ENCODE measurements at places on chromosomes 5 and 9.

- no peak for DNase-seq
These were observed 153.1 kb downstream of the PCSK1 start for GRCh38 chr5:96279801-96280542.

GRCh38 chr9:114371973-114372917 is 15.5 kb downstream of the AKNA start:
- no peak for DNase-seq

DNA sequence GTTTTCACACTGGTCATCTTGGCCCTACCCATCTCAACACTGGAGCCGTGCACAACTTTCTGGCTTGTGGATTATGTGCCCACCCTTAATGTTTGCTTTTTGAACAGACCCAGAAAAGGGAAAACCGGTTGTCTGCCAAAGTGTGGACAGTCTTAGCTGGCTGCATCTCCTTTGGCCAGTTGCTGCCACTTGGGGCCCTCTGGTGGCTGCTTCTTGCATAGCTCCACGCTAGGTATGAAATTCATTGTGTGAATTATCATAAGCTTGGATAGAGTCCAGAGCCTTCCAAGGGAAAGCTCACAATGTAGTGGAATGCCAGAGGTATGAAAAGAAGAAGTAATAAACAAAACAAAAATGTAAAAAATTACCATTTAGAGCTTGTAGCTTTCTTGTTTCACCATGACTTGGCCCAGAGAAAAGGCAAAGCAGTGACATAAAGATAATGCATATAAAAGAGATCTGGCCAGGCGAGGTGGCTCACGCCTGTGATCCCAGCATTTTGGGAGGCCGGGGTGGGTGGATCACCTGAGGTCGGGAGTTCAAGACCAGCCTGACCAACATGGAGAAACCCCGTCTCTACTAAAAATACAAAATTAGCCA is 12.5 kb upstream of the SLC36A3 start:
- peak; percentile 90 for DNase-seq

GRCh38 chr9:95074632-95075031 is 242.9 kb downstream of the FANCC start:
- DNase-seq, result peak; percentile 34

DNA sequence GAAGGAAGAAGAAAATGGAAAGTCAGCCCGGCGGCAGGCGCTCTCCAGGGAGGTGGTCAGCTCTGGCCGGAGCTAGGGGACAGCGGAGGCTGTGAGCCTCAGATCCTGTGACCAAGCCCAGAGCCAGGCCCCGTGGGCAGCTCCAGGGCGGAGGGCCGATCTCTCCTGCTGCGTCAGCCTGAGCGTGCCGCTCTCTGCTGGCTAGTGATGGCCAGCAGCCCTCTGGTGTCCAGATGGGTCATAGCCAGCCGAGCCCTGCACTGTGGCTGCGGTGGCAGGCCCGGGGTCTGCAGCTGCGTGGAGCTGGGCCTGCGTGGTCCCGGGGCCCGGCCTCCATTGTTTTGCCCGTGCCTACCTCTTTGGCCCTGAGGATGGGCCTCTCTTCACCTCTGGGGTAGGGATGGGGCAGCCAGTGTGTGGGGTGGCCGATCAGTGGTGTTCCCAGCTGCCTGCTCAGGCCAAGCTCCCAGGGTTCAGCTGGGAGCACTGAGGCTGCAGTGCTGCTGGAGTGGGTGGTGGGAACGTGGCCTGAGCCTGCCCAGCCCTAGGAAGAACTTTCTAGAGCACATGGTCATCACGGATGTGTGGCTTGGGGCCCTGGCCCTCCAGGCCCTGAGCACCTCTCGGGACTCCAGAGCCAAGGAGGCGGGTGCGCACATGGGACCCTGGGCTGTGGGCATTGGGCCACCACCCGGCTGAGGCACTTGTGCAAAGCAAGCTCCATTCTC is 17.1 kb upstream of the NRARP start:
- peak; percentile 82 for DNase-seq

- no peak for DNase-seq
These were observed 101.1 kb upstream of the DAP start for GRCh38 chr5:10862085-10862484.

DNA sequence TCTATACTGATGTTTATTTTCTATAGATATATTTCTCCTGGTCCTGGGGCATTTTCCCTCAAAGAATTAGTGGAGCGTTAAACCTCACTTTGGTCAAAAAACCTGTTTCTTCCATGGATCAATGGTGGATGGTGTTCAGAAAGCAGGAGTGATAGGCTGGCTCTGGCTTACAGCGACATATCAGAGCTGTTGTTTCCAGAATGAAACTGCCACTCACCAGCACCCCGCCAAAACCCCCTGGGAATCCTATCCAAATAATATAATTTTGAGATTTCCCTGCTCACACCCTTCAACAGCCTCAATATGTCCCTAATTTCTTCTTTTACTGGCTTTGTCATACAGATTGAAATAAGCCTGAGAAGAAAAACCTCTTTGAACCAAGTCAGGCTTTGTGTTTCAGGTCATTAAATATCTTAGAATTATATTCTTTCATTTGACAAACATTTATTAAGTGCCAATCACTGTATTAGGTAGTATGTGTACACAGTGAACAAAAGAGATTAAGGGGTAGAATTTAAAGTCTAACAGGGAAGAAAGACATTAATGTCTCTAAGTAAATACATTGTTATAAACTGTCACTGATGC is 144.5 kb upstream of the GPR151 start:
- DNase-seq, result no peak

DNA sequence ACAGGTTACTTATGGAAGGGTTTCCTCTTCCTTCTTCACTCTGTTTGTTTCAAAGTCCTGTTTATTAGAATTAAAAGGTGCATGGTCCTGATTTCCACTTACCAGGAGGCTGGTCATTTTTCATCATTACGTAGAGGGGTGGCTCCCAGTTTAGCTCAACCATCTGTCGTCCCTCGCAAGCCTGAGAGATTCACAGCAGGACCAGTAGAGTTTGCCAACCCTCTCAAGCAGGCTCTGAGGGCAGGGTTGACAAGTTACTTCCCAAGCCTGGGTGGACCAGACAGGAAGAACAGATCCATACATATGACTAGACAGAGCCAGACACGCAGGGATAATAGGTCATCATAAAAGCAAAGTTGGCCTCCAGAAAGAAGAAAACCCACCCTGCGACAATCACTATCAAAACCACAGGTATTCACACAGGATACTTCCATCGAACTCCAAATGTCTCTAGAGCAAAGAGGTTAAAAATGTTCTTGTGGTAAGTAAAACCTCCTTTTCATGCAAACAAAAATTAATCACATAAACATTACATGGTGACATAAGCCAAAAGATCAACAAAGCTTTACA is 151.9 kb downstream of the ELAVL2 start:
- no peak for DNase-seq

DNA sequence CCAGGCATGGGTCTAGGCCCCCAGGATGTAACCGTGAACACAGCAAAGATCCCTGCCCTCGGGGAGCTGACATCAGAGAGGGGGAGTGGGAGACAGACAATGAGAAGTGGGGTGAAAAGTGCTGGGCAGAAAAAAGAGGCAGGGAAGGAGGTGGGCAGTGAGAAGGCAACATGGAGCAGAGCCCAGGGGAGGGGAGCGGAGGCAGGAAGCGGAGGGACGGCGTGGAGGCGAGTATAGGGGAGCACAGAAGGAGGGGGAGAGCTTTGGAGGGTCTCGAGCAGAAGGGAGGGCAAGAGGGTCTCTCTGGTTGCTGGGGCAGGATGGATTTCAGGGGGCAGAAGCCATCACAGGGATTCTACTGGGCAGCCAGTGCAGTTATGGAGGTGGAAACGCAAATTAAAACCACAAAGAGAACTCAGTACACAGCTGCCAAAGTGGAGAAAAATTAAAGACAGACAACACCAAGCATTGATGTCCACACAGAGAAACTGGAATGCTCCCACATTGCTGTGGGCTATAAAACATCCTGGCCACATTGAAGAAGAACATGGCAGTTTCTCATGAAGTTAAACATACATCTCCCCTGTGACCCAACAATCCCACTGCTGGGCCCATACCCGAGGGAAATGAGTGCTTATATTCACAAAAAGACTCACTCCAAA is 21.1 kb upstream of the LAMC3 start:
- no peak for DNase-seq

- no peak for DNase-seq
These were observed 212.1 kb downstream of the TLR4 start for GRCh38 chr9:117916291-117916690.

DNA sequence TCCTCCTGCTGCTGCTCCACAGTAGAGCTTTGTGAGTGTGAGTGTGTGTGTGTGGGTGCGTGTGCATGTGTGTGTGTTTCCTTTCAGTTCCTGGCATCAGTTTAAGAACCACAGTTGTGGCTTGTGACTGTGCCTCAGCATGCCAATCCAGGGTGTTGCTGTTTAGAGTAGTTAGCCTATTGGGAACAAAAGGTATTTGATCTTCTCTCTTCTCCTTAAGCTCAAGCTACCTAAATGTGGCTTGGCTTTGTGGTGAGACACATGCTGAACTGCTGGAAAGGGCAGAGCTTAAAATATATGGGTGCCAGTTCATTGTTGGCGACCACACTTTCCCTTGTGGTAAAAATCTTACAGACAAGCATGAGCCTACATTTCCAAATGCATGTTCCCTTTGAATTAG is 116.6 kb upstream of the BNC2 start:
- no peak for DNase-seq

DNA sequence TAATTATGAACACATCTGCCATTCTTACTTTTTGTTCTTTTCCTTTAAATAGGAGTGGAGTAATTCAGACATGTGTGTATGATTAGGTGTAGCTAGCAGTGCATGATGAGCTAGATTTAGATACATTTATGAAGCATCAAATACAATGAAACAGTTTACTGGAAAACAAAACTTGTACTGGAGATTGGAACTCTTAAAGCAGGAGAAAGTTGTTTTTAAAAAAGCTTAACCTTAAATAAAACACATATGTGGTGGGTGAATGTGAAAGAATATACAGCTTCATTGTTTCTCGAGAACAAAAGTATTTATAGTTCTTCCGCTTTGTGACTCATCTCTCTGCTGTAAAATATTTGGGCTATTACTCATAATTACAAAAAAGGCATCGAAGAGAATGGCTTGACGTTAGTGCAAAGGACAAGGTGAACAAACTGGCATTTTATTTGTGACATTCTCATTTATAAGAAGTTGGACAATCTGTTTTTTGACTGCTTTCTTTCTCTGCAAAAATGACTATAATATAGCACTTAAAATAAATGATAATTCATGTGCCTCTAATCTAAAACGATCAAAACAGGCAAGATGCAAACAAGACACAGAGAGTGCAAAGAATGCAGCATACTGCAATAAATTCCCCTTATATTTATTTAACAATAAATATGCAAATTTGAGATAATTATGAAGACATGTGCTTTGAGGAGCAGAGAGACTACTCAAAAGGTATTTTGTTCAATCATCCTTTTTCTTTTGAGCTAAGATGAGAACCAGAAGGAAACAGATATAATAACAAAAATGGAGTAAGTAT is 478.8 kb downstream of the CETN3 start:
- DNase-seq, result no peak

- DNase-seq, result no peak
These were observed 115.1 kb downstream of the ESM1 start for GRCh38 chr5:54870271-54870670.

DNA sequence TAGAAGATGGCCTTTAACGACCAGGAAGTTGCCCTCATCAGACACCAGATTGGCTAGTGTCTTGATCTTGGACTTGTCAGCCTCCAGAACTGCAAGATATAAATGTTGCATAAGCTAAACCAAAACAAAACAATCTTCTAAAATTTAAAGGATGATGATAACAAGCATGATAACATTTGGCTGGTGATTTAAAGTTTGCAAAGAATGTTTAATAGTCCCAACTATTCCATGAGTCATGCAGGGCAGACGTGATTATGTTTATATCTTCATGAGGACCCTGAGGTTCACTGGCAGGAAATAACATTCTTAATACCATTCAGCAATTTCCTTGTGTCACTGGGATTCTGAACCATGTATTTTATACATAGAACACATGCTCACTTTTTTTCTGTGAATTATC is 319.8 kb downstream of the HCN1 start:
- no peak for DNase-seq

GRCh38 chr5:82971901-82972300 is 105.3 kb downstream of the TMEM167A start:
- DNase-seq, result no peak

GRCh38 chr5:79959407-79959806 is 31.7 kb downstream of the MTX3 start:
- DNase-seq, result no peak

- no peak for DNase-seq
These were observed 67.5 kb upstream of the PIK3R1 start for GRCh38 chr5:68148096-68148495.

DNA sequence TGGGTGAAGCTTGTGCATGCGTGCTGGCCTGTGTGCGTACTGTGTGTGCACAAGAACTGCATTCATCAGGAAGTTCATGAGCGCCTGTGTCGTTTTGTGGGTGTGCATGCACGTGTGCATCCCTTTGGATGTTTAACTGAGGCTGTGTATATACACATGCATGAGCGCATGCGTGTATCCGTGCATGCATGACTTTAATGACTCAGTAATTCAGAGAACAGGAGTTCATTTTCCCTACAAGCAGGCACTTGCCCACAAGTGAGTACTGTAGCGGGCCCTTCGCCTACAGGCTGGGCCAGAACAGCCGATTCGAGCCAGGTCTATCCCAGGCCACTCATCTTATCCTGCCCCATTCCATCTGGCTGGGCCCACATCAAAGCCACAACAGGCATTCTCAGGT is 29.8 kb downstream of the CORO2A start:
- no peak for DNase-seq

DNA sequence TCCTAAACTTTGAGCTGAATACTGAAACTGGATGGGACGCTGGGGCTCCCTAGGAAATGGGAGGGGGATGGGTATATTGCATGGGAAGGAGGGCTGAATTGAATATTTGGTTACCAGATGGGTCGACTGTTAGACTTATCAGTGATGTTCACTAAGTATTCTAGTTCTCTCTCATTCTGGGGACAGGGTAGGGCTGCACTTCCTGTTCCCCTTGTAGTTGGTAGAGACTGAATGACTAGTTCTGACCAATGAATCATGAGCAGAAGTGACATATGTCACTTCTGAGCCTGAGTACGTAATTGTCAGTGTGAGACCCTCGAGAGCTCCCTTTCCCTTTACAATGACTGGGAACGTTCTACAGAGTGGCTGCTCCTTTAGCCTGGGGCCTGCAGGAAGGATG is 55.5 kb upstream of the DMRT1 start:
- no peak for DNase-seq

- peak; percentile 93 for DNase-seq
These were observed 20.4 kb upstream of the ZNF354B start for GRCh38 chr5:178839319-178839704.

DNA sequence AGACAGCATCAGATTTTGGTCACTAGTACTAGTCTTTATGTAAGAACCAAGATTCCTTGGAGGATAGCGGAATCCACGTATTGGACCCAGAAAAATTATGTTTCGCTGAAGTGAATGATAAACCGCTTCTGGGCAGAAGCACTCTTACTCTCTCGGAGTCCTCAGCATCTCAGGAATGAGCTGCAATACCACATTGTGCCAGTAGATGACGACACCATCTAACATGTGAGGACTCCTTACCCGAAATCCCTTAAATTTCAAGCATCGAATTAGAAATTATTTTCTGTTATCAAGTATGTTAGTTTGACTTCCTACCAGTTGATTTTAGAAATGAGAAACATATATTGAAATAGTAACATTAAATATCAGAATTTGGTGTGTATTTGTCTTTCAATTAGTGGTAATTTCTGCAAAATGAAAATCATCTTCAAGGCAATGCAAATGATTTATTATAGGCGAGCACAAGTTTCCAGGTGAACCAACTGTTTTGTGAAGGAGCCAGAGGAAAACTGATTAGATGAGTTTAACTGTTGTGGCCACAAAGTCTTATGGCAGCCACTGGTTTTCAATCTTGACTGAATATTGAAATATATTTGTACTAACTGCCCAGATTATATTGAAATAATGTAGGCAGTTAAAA is 66.0 kb upstream of the CAMK4 start:
- peak; percentile 92 for DNase-seq
